K562 (cell line): ENCODE measurements at places on chromosomes 3 and 15. TPM values are rescaled to one million over a fixed set of nuclear protein-coding genes. Genes with fewer than 3 reads are reported as not detected.

- H3K4me3 ChIP-seq: no peak overlapping the region
- no peaks in the 10 kb centered on the region for H3K27me3 ChIP-seq
- no peak overlapping the region for H3K27ac ChIP-seq
- peaks cover 32% of the 10 kb centered on the region; the same call in 2 of the 3 replicates for H3K36me3 ChIP-seq
Measured at GRCh38 chr3:45942051-45942825, 1.0 kb upstream of the CXCR6 start.

DNA sequence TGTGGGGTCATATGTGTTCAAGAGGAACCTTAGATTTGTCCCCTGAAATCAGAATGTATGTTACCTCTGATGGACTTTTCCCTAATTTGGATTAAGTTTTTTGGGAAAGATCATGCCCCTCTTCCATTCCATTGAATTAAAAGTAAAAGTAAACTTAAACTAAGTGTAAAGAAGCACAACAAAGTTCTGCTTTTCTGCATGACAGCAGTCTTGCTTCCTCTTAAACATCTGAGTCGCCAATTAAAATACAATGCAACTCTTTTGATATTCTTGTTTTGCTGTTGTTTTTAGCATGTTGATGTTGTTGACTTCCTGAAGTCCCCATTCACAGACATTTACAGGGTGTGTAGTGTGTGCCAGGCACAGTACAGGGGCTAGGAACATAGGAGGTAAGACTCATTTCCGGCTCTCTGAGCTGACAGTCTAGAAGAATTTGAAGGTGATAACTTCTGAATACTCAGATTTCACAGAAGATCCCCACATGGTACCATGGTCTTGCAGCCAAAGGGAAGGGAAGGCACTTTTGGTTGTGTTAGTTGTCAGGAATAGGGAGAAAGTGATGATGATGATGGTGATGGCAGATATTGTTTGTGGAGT is 45.0 kb downstream of the USP13 start:
- H3K27me3 ChIP-seq: peaks cover 6% of the 10 kb centered on the region; the same call in 1 of the 2 replicates
- no peaks in the 10 kb centered on the region for H3K36me3 ChIP-seq
- H3K4me3 ChIP-seq: no peak overlapping the region

DNA sequence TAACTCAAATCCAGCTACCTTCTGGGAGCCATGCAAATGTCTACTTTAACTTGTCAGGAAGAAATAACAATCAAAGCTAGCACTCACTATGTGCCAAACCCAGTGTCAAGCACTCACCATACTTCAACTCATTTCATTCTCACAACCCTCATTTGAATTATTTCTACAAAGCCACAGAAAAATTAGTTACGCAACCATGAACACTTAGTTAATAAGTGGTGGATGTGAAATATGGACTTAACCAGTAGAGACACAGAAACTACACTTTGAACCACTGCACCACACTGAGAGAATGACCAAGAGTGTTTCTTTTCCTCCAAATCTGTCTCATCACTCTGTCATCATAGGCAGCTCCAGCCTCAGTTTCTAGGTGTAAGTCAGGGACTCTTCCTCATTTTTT is 91.0 kb upstream of the MBNL1 start:
- DNase-seq: no peak
- no peak overlapping the region for H3K27ac ChIP-seq
- H3K36me3 ChIP-seq: no peaks in the 10 kb centered on the region
- no peak overlapping the region for H3K4me3 ChIP-seq

- H3K4me3 ChIP-seq: no peak overlapping the region
- H3K4me1 ChIP-seq: no peaks in the 10 kb centered on the region
Measured at GRCh38 chr3:124451630-124452317, 278.5 kb upstream of the UMPS start.

Gene TF
- total RNA-seq: 9.2 and 11.1 TPM in 2 replicates

Gene CYFIP1
- total RNA-seq: 58.1 and 59.8 TPM in 2 replicates

Gene TTC23
- 3.2 and 3.5 TPM in 2 replicates for total RNA-seq
